Thoracic aorta (tissue), 2 donors: ENCODE measurements at places on chromosomes 4 and X. TPM values are rescaled to one million over a fixed set of nuclear protein-coding genes. Genes with fewer than 3 reads are reported as not detected.
A peak's percentile ranks its signal among the peaks of the same experiment; 100 is the strongest.

The ETFDH gene
- total RNA-seq: 18.6 TPM

The ALB gene
- not detected for total RNA-seq

The KLHL13 gene
- total RNA-seq: 1.4 TPM

The OPN1MW2 gene
- not detected for total RNA-seq

The ADAM29 gene
- total RNA-seq: not detected

The RAB33A gene
- not detected for total RNA-seq

The ZDHHC15 gene
- total RNA-seq: 7.9 TPM

The KCND1 gene
- 5.0 TPM for total RNA-seq

The GATA1 gene
- total RNA-seq: 1.4 TPM

The ATP2B3 gene
- total RNA-seq: 0.85 TPM

The CENPVL1 gene
- not detected for total RNA-seq

The COL4A5 gene
- 39.8 TPM for total RNA-seq

The HERC5 gene
- total RNA-seq: 13.7 TPM

The PRDM8 gene
- 2.7 TPM for total RNA-seq

GRCh38 chrX:108091264-108091877 is at the start of the genes ATG4A and PSMD10:
ATG4A (plus strand) TSS chrX:108091778; CDS start chrX:108091827, 49 bp downstream.
PSMD10 (minus strand) TSS chrX:108091542; CDS start chrX:108091520, 22 bp downstream.
- H3K4me1 ChIP-seq: no peaks in the 10 kb centered on the region
- H3K36me3 ChIP-seq: no peaks in the 10 kb centered on the region
- peak within 1 kb of the TSS; percentile 66 for H3K27ac ChIP-seq
- H3K27me3 ChIP-seq: no peaks in the 10 kb centered on the region
- DNase-seq: peak; percentile 78

DNA sequence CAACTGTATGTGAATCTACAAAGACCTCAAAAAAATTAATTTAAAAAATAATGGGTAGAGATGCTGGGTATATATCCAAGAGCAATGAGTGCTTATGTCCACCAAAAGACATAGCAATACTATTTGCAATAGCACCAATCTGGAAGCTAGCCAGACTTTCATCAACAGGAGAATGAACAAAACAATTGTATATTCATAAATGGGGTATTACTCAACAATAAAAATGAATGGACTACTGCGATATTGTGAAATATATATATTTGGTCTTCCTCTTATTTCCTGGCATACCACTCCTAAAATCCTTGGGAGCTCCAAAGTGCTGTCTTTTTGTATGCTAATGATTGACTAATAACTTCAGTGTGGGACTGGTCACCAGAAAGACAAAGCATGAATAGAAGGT is 77.5 kb downstream of the MSN start:
- no peaks in the 10 kb centered on the region for H3K4me1 ChIP-seq
- H3K4me3 ChIP-seq: no peak overlapping the region
- DNase-seq: no peak
- H3K36me3 ChIP-seq: peaks cover 17% of the 10 kb centered on the region

GRCh38 chrX:100379388-100379986 is 30.6 kb downstream of the PCDH19 start:
- H3K4me3 ChIP-seq: no peak overlapping the region
- H3K27ac ChIP-seq: no peak overlapping the region
- no peaks in the 10 kb centered on the region for H3K4me1 ChIP-seq
- H3K36me3 ChIP-seq: no peaks in the 10 kb centered on the region
- H3K27me3 ChIP-seq: no peaks in the 10 kb centered on the region

- peaks cover 70% of the 10 kb centered on the region for H3K4me1 ChIP-seq
- no peaks in the 10 kb centered on the region for H3K27me3 ChIP-seq
- no peak overlapping the region for H3K4me3 ChIP-seq
- no peak for DNase-seq
Measured at GRCh38 chr4:37983951-37984350, 23.8 kb downstream of the PTTG2 start.

DNA sequence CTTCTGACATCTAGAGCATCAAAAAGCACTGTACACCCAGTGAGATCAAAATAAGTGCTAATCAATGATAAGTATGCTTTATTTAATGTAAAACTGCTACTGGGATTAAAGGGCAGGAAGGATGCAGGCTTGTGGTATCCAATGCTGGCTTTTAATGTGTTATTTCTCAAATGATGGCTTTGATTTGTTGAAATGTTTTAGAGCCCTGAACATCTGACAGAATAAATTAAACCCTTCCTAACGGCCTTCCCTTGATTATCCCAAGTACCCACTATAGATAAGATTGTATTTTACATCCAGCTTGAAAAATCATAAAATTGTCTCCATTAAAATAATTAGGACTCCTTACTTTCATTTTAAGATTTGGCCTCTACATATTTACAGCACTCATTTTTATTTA is 382.9 kb downstream of the HNRNPD start:
- H3K27me3 ChIP-seq: no peaks in the 10 kb centered on the region
- no peaks in the 10 kb centered on the region for H3K4me1 ChIP-seq
- no peak overlapping the region for H3K4me3 ChIP-seq
- no peak overlapping the region for H3K27ac ChIP-seq
- DNase-seq: no peak
- no peaks in the 10 kb centered on the region for H3K36me3 ChIP-seq

- DNase-seq: no peak
- H3K27me3 ChIP-seq: no peaks in the 10 kb centered on the region
- H3K4me1 ChIP-seq: no peaks in the 10 kb centered on the region
- H3K36me3 ChIP-seq: no peaks in the 10 kb centered on the region
- no peak overlapping the region for H3K4me3 ChIP-seq
Measured at GRCh38 chrX:69505772-69506616, 1.9 kb downstream of the NALF2 start.

DNA sequence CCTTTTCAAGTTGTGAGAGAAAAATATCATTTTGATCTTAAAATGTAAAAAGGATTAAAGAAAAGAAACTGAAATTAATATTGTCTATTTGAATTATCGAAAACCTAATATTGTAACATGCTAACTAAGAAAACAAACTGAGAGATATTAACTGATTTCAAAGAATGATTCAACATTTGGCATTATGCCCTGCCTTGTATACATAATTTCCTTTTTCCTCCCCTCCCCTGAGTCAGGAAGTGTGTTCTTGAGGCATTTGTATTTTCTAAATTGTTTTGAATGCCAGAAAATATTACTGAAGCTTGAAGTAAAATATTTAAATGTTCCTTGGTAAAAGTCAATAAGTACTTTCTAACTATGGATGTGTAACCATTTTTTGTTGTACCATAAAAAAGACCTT is 49.4 kb downstream of the RPS6KA3 start:
- H3K4me3 ChIP-seq: no peak overlapping the region
- H3K27me3 ChIP-seq: no peaks in the 10 kb centered on the region
- H3K4me1 ChIP-seq: peaks cover 16% of the 10 kb centered on the region
- H3K27ac ChIP-seq: no peak overlapping the region
- no peaks in the 10 kb centered on the region for H3K36me3 ChIP-seq

DNA sequence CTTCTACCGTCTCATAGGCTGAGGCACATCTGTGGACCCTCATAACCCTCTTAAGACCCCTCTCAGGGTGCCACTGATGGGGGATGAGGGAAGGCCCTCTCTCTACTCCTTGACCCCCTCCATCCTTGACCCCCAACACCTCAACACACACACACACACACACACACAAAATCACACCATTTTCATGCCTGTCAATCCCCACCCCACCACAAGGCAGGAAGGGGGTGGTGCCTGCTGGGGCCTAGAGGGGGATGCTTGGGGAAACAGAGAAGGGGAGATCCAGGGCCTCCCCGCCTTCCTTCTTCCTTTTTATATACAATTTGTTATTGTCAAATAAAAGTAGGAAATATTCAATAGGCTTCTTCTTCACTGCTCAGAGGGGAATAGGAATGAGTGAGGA is 1.2 kb upstream of the EBP start:
- no peaks in the 10 kb centered on the region for H3K4me1 ChIP-seq
- no peaks in the 10 kb centered on the region for H3K36me3 ChIP-seq
- H3K27ac ChIP-seq: no peak overlapping the region
- no peak for DNase-seq

- no peak overlapping the region for H3K4me3 ChIP-seq
- H3K4me1 ChIP-seq: no peaks in the 10 kb centered on the region
- no peaks in the 10 kb centered on the region for H3K27me3 ChIP-seq
- no peak for DNase-seq
- H3K27ac ChIP-seq: no peak overlapping the region
Measured at GRCh38 chr4:71532407-71532806, 193.6 kb downstream of the SLC4A4 start.

DNA sequence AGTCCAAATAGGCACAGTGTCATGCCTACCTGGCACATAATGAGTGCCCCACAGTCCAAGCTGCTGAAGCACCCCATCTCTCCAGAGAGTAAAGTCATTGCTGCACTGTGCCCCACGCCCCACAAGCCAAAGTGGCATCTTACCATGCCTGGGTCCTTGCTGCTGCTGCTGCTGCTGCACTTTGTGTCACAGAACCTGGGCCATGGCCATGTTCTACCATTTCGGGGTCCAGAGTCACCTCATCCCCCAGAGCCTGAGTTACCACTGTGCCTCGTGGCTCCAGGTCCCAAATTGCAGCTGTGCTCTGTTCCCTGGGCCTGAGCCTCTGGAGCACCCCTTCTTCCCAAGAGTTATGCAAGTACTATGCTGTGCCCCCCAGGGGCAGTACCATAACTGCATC is 40.5 kb downstream of the SLC10A7 start:
- no peak for DNase-seq
- H3K27me3 ChIP-seq: no peaks in the 10 kb centered on the region
- peaks cover 3% of the 10 kb centered on the region for H3K36me3 ChIP-seq
- no peak overlapping the region for H3K27ac ChIP-seq
- H3K4me3 ChIP-seq: no peak overlapping the region

DNA sequence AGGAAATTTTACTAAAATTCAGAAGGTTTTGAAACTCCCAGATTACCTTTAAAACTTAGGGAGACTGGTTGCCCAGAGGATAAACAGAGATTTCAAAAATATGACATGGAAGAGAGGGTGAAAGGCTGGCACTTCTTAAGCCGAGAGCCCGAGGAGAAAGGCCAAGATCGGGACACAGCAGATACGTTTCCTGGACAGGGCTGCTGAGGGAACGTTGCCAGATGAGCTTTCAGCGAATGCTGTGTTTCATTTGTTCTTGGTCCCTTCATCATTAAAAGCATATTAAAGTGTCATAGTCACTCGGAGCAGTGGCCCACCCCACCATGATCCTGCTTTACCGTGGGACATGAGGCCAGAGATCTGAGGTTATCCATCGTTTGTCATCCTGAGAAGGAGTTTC is 37.9 kb upstream of the STOX2 start:
- DNase-seq: no peak
- H3K4me1 ChIP-seq: no peaks in the 10 kb centered on the region
- H3K4me3 ChIP-seq: no peak overlapping the region
- H3K36me3 ChIP-seq: no peaks in the 10 kb centered on the region
- H3K27ac ChIP-seq: no peak overlapping the region
- no peaks in the 10 kb centered on the region for H3K27me3 ChIP-seq

DNA sequence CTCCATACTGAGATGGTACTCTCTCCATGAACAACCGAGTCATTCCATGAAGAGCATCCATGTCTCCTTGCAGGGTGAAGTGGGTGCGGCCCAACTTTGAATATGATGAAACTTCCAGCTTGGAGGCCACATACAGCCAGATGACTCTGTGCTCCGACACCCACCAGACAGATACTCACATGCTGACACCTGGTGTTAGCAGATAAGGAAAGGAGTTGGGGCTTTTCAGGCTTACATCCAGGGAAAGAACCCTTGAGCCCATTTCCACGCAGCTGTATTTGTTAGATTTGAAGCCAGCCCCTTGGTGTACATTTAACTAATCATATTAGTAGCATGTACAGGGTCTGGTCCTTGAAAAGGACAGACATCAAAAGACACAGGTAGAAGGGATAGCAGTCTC is 62.1 kb upstream of the PRRG3 start:
- no peak for DNase-seq
- H3K4me1 ChIP-seq: no peaks in the 10 kb centered on the region
- no peak overlapping the region for H3K27ac ChIP-seq
- H3K27me3 ChIP-seq: no peaks in the 10 kb centered on the region
- no peak overlapping the region for H3K4me3 ChIP-seq

- no peaks in the 10 kb centered on the region for H3K4me1 ChIP-seq
- H3K27ac ChIP-seq: no peak overlapping the region
- DNase-seq: no peak
- H3K36me3 ChIP-seq: no peaks in the 10 kb centered on the region
- no peak overlapping the region for H3K4me3 ChIP-seq
Measured at GRCh38 chr4:26884486-26884988, 23.9 kb downstream of the STIM2 start.

- no peak overlapping the region for H3K4me3 ChIP-seq
- no peak for DNase-seq
- H3K36me3 ChIP-seq: no peaks in the 10 kb centered on the region
- no peak overlapping the region for H3K27ac ChIP-seq
Measured at GRCh38 chrX:20320461-20321159, 53.9 kb upstream of the RPS6KA3 start.

- no peaks in the 10 kb centered on the region for H3K36me3 ChIP-seq
- H3K27me3 ChIP-seq: no peaks in the 10 kb centered on the region
- H3K4me1 ChIP-seq: no peaks in the 10 kb centered on the region
- no peak overlapping the region for H3K27ac ChIP-seq
Measured at GRCh38 chr4:129323658-129324057, 227.7 kb downstream of the C4orf33 start.

- H3K4me3 ChIP-seq: no peak overlapping the region
- no peaks in the 10 kb centered on the region for H3K36me3 ChIP-seq
- no peaks in the 10 kb centered on the region for H3K4me1 ChIP-seq
- H3K27ac ChIP-seq: no peak overlapping the region
- H3K27me3 ChIP-seq: no peaks in the 10 kb centered on the region
Measured at GRCh38 chr4:80173841-80174240, 23.5 kb upstream of the PRDM8 start.

DNA sequence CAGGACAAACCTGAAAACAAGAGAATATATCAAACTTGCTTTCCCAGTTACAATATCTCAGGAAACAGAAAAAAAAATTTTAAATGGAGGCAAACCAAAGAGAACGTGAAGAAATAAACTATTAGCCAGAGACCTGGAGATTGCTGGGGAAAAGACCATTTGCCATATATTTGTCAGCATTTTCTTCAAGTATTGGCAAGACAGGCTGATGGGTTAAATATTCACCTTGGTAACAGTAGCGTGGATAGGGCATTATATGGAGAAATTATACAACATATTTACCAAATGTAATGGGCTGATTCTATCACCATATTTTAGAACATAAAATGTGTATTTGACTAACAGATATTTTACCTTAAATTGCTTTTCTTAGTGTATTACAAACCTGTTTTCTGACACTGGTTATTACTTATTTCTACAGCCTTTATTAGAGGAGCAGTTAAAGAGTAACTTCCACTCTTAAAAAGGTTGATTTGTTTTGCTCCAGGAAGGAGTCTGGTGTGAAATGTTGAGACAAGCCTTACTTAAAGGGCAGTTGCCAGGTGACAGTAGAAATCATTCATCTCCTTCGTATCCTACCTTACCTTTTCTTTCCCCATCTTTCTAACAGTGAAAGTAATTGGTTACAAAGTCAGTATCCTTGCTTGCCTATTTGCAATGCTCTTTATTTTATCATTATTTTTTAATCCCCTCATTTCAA is 575.5 kb downstream of the GBA3 start:
- no peak overlapping the region for H3K27ac ChIP-seq
- no peaks in the 10 kb centered on the region for H3K36me3 ChIP-seq
- no peak for DNase-seq
- no peaks in the 10 kb centered on the region for H3K4me1 ChIP-seq

GRCh38 chrX:22963196-22963595 is 36.6 kb upstream of the DDX53 start:
- no peaks in the 10 kb centered on the region for H3K27me3 ChIP-seq
- H3K27ac ChIP-seq: no peak overlapping the region
- no peaks in the 10 kb centered on the region for H3K36me3 ChIP-seq
- H3K4me1 ChIP-seq: no peaks in the 10 kb centered on the region
- no peak overlapping the region for H3K4me3 ChIP-seq

GRCh38 chr4:62053974-62054373 is 853.8 kb downstream of the ADGRL3 start:
- H3K27me3 ChIP-seq: no peaks in the 10 kb centered on the region
- no peaks in the 10 kb centered on the region for H3K36me3 ChIP-seq
- H3K4me1 ChIP-seq: no peaks in the 10 kb centered on the region
- H3K4me3 ChIP-seq: no peak overlapping the region
- no peak for DNase-seq
